Fibroblast of skin of right biceps (primary cell): ENCODE measurements at places on chromosomes 3 and 15.

DNA sequence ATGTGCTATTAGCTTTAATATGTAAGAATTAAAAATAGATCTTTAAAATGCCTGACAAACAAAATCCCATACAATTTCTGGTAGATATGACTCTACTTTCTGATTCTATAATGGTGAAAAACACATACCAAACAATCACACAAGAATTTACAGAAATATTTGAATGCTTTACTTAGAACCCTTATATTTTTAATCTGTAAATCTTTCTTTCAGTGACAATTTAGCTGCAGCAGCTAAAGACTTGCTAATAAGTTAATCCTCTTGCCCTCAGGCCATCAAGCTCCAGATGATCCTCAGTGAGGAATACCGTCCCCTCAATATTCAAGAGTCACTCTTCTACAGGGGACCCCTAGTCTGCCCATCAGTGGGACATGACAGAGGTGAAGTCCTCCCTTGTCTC lies 55.6 kb downstream of the C3orf80 start:
- DNase-seq, result no peak

DNA sequence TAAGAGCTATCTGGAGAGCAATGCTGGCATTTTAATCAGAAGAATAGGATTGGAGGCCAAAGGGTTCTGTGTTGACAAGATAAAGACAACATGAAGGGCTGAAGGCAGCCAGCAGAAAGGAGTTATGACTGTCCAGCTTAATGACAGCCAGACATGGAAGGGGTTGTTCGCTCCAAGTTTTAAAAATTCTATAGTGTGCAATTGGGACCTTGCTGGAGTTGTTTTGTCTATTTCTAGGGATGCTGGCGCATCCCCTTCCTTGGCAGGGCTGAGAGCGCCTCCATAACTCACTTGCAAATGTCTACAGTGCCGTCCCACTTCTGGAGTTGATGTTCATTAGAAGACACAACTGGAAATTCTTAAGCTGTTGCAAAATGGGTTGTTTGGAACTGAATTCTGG lies 200.7 kb downstream of the TLE3 start:
- no peak for DNase-seq

DNA sequence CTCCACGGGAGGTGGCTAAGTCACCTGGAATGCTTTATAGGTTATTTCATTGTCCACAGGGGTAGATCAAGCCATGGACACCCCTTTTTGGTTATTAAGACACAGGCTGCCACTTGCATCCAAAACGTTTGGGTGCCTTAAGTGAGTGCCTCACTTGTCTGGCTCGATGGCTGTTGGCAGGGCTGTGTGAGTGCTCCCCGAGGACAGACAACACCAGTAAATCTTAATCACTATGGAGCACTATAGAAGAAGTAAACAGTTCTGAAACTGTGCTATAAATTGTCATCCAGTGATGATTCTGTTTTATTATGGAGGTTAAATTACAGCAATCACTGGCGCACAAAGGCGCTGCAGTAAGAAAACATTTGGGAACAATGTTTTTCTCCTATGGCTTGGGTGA lies 215.5 kb downstream of the CACNA2D3 start:
- DNase-seq, result no peak

DNA sequence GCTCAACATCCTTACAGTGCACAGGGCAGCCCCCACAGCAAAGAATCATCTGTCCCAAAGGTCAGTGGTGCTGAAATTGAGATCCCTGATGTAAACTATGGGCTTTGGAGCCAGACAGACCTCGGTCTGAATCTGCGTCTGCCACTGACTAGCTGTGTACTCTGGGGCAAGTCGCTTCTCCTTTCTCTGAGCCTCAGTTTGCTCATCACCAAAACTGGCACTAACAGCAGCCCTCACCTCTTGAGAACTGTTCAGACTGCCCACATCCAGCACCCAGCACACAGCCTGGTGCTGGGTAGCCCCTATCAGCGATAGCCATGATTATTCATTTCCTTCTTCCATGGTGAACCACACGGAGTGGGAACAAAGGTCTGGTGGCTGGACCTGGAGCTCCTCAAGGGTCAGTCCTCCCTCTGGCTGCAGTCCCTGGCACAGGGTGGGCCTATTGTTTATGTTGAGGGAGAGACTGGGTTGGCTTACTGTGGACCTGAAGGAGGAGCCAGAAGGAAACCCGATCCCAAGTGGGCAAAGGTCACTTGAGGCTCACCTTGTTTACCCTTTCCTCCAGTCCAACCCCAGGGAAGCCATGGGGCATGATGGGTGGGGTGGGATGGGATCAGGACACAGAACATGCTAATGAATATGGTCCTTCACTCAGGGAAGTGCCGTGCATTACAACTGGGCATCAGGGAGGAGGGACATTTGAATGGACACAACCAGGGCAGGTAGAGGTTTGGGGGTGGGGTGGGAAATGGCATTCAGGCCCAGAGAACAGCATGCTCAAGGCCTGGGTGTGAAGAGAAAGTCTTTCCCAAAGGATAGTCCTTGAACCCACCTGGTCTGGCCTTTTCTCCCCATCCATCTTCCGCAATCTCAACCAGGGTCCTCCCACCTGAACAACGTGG lies 1.6 kb upstream of the PRKCD start:
- no peak for DNase-seq

DNA sequence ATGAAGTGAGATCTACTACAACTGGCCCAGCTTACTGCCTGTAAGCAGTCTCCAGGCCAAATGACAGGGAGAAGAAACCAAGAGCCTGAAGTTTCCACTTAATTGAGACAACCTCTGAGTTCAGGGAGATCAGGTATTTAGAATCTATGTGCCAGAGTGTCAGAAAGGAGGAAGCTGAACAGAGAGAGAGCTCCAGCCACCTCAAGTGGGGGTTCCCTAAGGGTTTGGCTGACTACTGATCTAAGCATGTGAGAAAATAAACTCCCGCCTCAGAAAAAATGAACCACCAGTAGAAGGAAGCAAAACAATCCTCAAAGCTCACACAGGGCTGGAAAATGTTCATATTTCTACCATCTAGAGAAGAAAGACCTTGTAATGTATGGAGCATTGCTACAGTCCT lies 25.0 kb downstream of the ADAM10 start:
- peak; percentile 72 for DNase-seq

GRCh38 chr3:15804553-15805095 lies 6.8 kb upstream of the ANKRD28 start:
- DNase-seq, result no peak

DNA sequence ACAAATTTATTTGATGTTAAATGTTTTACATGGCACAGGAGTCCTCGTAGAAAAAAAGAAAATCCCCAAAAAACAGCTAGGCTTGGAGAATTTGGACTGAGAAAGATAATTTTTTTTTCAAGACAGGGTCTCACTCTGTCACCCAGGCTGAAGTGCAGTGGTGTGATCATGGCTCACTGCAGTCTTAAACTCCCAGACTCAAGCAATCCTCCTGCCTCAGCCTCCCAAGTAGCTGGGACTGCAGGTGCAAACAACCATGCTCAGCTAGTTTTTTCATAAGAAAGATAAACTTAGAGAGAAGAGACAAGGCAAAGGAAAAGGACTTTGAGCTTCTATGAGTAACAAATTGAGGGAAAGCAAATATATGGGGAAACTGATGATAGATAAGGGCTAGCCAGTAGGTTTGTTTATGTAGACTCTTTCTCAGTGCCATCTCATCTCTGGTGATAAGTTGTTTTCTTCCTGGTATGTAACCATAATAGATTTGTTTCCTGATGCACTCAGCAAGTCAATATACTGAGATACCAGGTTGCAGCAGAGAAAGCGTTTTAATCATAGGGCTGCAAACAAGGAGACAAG lies 13.1 kb upstream of the TRMT10C start:
- no peak for DNase-seq

- peak; percentile 97 for DNase-seq
Measured at GRCh38 chr3:112647122-112647521, 6.2 kb upstream of the CCDC80 start.

- no peak for DNase-seq
Measured at GRCh38 chr3:128882719-128883118, 3.3 kb downstream of the ACAD9 start.

DNA sequence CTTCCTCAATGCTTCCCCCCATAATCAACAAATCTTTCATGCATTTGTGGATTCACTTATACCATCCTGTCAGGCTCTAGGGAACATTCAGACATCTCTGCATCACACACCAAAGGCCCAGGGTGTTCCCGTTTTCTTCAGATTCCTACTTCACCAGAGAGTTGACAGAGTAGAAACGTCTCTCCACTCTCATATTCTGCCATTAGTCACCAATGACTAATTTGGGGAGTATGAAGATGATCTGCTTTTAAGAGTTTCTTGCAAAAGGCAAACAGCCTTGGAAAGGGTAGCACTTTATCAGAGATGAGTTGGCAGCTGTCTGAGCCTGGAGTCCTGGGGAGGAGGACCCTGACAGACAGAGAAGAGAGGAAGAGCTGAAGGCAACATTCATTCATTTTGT lies 55.8 kb upstream of the DGKG start:
- peak; percentile 96 for DNase-seq

- DNase-seq, result peak; percentile 86
Measured at GRCh38 chr3:192481638-192482037, 245.7 kb downstream of the FGF12 start.

DNA sequence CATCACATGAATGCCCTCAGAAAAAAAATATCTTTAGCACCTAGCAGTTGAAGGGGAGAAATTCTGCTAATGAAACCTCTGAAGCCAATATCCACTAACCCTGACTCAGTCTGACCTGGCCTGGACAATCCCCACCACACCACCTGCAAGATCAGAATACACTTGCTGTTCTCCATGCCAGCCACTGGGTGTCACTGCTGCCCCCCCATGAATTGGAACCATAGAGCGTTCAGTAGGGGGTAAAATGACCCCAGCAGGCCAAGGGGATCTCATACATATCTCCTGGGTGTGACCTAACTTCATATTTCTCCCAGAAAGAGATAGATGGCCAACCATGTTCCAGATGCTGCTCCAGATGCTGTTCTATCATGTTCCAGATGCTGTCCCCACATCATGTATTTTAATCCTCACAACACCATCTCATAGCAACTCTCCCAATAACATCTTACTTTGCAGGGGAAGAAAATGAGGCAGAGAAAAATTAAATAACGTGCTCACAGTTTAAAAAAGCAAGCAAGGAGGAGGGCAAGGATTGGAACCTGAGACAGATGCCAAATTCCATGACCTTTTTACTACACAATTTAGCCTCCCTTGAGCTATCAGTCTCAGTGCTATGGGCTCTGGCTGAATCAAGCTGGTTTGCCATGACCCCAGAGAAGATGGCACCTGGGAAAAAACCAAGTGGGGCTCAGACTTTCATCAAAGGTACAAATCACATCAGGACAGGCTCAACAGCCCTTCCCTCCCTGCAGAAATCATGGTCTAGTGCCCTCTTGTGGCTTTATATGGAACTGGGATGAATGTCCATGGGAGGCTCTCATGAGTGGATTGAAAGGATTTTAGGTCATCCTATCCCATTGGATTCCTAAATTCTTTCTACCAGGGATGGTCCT lies 12.4 kb downstream of the NTRK3 start:
- DNase-seq, result peak; percentile 52

- DNase-seq, result peak; percentile 58
Measured at GRCh38 chr3:176430244-176431037, 766.8 kb downstream of the TBL1XR1 start.

DNA sequence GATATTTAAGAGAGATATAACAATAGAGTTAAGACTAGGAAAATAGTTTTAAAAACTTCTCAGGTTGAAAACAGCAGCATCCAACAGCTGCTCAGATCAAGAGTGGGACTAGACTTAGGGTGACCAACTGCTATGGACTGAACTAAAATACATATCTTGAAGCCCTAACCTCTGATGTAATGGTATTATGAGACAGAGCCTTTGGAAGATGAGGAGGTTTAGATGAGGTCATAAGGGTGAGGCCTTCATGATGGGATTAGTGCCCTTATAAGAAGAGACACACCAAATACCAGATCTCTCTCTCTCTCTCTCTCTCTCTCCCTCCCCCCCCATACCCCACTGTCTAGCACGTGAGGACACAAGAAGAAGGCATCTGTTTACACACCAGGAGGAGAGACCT lies 37.4 kb upstream of the GALNT15 start:
- DNase-seq, result no peak

GRCh38 chr15:83193721-83194120 lies 13.9 kb downstream of the HDGFL3 start:
- DNase-seq, result no peak

GRCh38 chr3:175486255-175486654 lies 627.1 kb downstream of the NAALADL2 start:
- no peak for DNase-seq

DNA sequence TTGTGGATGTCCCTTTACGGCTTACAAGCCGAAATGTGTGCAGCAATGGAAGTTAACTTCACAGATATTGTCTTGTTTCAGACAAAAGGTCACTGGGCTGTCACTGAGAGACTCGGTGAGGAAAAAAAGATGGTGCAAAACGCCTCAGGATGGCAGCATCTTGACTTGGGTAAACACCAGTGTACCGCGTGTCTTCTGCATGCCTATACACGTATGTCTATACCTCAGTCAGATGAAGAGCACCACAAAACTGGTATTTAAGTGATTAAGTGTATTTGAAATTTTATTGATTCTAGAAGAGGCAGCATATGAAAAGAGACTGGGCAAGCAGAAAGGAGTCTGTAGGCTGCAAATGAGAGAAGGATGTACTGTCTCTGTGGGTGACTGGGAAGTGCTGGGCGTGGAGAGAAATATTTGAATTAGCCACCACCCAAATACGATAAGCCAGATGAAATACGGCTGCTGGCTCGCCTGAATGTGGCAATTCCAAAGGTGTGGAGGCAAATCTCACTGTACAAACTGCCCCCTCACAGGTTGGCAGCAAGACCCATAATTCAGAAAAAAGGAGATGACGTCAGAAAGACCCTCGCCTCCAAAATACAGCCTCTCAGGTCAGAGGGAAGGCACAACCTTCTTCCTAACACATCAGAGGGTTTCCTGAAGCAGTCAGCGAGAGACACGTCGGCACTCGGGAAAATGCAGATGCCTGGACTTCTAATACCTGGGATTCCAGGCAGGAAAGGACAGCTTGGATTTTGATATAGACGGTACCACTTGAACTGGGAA lies 53.4 kb upstream of the NEO1 start:
- no peak for DNase-seq

DNA sequence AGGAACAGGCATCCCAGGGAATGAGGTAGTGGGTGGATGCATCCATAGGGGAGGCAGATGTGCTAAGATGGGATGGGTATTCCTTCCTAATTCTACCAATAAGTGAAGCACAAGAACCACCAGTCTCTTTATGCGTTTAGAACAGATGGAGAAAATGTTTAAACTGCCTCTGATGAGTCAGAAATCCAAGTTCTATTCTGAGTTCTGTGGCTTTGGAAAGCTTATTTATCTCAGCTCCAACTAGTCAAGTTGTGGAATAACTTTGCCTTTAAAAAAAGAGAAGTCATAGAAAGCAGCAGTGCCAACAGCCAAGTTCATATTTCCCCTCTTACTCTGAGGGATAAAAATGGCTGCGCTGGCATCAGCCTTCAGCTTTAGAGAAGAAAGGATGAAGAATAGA lies 761.7 kb downstream of the IGSF11 start:
- DNase-seq, result no peak

GRCh38 chr15:44813231-44813630 lies 76.9 kb downstream of the TRIM69 start:
- DNase-seq, result no peak

DNA sequence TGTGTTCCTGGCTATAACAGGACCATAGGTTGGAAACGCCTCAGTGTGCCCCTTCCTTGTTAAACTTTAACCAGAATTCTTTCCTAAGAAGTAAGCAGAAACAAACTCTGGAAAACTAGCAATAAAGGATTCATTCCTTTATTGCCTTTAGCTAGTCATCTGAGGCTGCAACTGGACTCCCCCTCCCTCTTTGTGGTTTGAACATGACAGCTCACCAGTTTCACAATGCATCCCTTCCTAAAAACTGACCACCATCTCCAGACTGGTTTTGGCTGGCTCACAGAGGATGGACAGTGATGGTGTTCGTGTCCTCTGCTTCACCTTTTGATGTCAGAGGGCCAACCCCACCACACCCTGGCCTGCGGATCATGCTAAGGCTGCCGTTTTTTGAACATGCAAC lies 27.9 kb upstream of the TGFBR2 start:
- peak; percentile 87 for DNase-seq
